Aorta (tissue), 5 donors: ENCODE measurements at places on chromosomes 7 and 10. TPM values are rescaled to one million over a fixed set of nuclear protein-coding genes. Genes with fewer than 3 reads are reported as not detected.

The MMD2 gene
- total RNA-seq = not detected

The SPRN gene
- total RNA-seq = not detected

The ANXA8 gene
- 0.27 TPM for total RNA-seq

The ASZ1 gene
- not detected for total RNA-seq

The RAB19 gene
- total RNA-seq = not detected

The LRRC18 gene
- total RNA-seq = not detected

DNA sequence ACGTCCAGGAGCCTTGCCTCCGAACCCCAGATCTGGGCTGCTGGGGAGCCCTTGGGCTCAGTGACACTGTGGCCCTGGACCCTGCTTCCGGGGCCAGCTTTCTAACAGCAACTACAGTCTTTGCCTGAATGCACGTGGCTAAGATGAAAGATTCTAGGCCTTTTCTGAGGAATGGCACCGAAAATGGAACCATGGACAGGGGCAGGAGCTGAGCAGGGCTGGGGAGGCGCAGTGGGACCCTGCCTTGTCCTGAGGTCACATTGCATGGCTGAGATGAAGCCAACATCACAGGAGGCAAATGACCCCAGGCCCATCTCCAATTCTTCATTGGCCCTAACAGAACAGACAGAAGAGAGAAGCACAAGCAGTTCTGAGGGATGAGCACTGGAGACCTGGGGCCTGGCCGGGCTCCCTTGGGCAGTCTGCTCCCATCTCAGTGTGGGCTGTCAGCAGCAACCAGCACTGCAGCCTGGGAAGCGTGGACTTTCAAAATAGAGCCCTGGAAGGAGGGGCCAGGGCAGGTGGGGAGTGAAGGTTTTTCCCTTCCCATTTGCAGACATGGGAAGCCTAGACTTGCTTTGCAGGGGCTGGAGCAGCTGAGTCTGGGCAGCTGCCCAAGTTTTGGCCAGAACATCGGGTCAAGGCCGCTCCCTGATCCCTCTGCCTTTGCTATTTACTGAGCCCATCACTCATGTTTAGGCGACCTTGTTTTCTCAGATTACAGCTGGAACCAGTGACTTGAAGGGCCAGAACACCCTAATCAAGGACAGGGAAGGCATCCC is 114.4 kb upstream of the TCERG1L start:
- H3K4me3 ChIP-seq = no peak overlapping the region
- no peaks in the 10 kb centered on the region for H3K4me1 ChIP-seq
- DNase-seq = no peak
- H3K36me3 ChIP-seq = no peaks in the 10 kb centered on the region
- H3K27ac ChIP-seq = no peak overlapping the region

DNA sequence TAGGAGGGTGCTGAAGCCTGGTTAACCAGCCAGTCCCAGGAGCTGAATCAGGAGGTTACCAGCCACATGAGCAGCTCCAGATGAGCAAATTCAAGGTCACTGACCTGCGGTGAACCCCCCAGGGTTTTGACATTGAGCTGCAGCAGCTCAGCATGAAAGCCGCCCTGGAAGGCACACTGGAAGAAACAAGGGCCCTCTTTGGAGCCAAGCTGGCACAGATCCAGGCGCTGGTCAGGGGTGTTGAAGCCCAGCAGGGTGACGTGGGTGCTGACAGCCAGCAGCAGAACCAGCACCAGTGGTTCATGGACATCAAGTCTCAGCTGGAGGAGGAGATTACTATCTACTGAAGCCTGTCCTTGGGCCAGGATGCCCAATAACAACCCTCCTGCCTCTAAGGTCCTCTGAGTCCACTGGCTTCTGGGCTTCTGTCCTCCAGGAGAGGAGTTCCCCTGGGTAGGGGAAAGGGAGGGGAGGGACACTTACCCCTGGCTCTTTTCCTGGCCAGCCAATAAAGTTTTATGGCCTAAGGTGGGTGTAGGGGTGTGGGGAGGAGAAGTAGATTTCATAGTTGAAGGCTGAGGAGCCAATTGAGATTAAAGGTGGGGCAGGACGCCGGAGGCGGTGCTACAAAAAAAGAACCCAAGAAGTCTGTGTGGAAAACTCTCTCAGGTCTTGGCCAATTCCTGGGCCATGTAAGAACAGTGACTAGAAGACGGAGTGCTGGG is 29.4 kb upstream of the ATOH7 start:
- no peaks in the 10 kb centered on the region for H3K4me1 ChIP-seq
- no peaks in the 10 kb centered on the region for H3K27me3 ChIP-seq
- H3K27ac ChIP-seq = no peak overlapping the region
- H3K36me3 ChIP-seq = no peaks in the 10 kb centered on the region

GRCh38 chr7:87170828-87171227 is 18.6 kb downstream of the DMTF1 start:
- H3K27me3 ChIP-seq = no peaks in the 10 kb centered on the region
- peaks cover 3% of the 10 kb centered on the region for H3K36me3 ChIP-seq

GRCh38 chr10:122234416-122234815 is 36.7 kb upstream of the BTBD16 start:
- no peak for DNase-seq
- H3K4me3 ChIP-seq = no peak overlapping the region
- no peaks in the 10 kb centered on the region for H3K27me3 ChIP-seq
- no peak overlapping the region for H3K27ac ChIP-seq
- no peaks in the 10 kb centered on the region for H3K4me1 ChIP-seq

GRCh38 chr7:144255471-144255897 is 9.1 kb downstream of the OR2A7 start:
- DNase-seq = no peak
- H3K27me3 ChIP-seq = no peaks in the 10 kb centered on the region
- no peak overlapping the region for H3K4me3 ChIP-seq
- H3K4me1 ChIP-seq = no peaks in the 10 kb centered on the region
- no peaks in the 10 kb centered on the region for H3K36me3 ChIP-seq
- H3K27ac ChIP-seq = no peak overlapping the region

DNA sequence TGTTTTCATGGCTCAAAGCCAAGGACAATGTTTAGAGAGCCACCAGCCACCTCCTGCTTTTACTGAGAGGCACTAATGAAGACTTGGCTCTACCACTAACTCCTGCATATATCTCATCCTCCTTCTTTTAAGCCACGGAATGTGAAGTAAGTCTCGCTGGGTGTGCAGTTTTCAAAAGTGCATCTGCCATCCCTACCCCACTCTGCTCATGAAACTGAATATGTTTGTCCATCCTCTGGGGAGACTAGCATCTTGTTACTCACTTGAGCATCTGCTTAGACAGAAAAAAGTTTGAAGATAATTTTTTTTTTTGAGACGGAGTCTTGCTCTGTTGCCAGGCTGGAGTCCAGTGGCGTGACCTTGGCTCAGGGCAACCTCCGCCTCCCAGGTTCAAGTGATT is 40.8 kb downstream of the EPDR1 start:
- no peak overlapping the region for H3K4me3 ChIP-seq
- DNase-seq = no peak
- H3K36me3 ChIP-seq = no peaks in the 10 kb centered on the region
- no peaks in the 10 kb centered on the region for H3K4me1 ChIP-seq

GRCh38 chr10:118072840-118073239 is 26.1 kb upstream of the RAB11FIP2 start:
- H3K4me1 ChIP-seq = no peaks in the 10 kb centered on the region
- H3K27me3 ChIP-seq = no peaks in the 10 kb centered on the region
- no peak overlapping the region for H3K27ac ChIP-seq
- no peak overlapping the region for H3K4me3 ChIP-seq
- no peak for DNase-seq

GRCh38 chr10:119412244-119413092 is 130.1 kb downstream of the RGS10 start:
- H3K27me3 ChIP-seq = no peaks in the 10 kb centered on the region
- no peak overlapping the region for H3K27ac ChIP-seq
- no peaks in the 10 kb centered on the region for H3K36me3 ChIP-seq
- DNase-seq = peak; percentile 88
- no peaks in the 10 kb centered on the region for H3K4me1 ChIP-seq
- H3K4me3 ChIP-seq = no peak overlapping the region

GRCh38 chr10:103120546-103120945 is 72.5 kb downstream of the NT5C2 start:
- no peak overlapping the region for H3K4me3 ChIP-seq
- H3K27me3 ChIP-seq = no peaks in the 10 kb centered on the region
- H3K36me3 ChIP-seq = no peaks in the 10 kb centered on the region
- peaks cover 8% of the 10 kb centered on the region for H3K4me1 ChIP-seq
- H3K27ac ChIP-seq = no peak overlapping the region

DNA sequence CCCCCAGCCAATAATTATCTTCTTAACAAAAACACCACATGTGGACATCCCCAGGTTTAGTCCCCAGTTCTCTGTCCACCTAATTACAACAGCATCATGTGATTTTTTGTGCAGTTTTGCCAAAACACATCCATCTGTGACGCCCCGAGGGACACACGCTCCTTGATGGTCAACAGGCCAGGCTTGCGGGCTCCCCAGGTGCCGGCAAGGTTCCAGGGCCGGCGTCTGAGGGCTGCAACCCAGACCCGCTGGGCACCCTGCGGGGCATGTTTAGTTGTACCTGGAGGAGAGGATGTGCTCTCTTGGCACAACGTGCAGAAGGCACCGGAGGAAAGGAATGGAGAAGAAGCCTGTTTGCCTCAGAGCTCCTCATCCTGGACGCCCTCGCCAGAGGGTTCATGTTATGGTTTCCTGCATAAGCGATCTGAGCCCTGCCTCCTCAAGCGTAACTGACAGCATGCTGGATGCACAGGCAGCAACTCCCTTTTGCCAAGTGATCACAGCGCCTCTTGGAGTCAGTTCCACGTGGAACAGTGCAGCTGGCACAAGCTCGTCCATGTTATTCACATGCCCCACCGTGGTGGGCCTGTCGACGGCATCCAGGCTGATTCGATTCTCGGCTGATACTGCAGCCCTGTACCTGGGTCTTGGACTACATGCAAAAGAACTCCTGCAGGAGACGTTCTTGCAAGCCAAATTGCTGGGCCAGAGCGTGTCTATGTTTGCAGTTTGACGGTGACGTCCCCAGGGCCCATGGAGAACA is 41.6 kb downstream of the JAKMIP3 start:
- H3K27me3 ChIP-seq = no peaks in the 10 kb centered on the region
- H3K4me1 ChIP-seq = no peaks in the 10 kb centered on the region
- no peak overlapping the region for H3K4me3 ChIP-seq
- no peak for DNase-seq
- H3K27ac ChIP-seq = no peak overlapping the region
- no peaks in the 10 kb centered on the region for H3K36me3 ChIP-seq

GRCh38 chr7:94422827-94423460 is 28.2 kb downstream of the COL1A2 start:
- H3K27me3 ChIP-seq = no peaks in the 10 kb centered on the region
- H3K36me3 ChIP-seq = peaks cover 12% of the 10 kb centered on the region
- peak overlapping the region; percentile 30 for H3K27ac ChIP-seq

- no peak overlapping the region for H3K4me3 ChIP-seq
- no peaks in the 10 kb centered on the region for H3K27me3 ChIP-seq
- no peak overlapping the region for H3K27ac ChIP-seq
Measured at GRCh38 chr10:62422068-62422590, 48.0 kb downstream of the ZNF365 start.

- H3K27me3 ChIP-seq = no peaks in the 10 kb centered on the region
- H3K36me3 ChIP-seq = no peaks in the 10 kb centered on the region
- H3K4me3 ChIP-seq = no peak overlapping the region
- no peak overlapping the region for H3K27ac ChIP-seq
- DNase-seq = peak; percentile 4
- H3K4me1 ChIP-seq = no peaks in the 10 kb centered on the region
Measured at GRCh38 chr10:1613511-1613910, 123.8 kb downstream of the ADARB2 start.

DNA sequence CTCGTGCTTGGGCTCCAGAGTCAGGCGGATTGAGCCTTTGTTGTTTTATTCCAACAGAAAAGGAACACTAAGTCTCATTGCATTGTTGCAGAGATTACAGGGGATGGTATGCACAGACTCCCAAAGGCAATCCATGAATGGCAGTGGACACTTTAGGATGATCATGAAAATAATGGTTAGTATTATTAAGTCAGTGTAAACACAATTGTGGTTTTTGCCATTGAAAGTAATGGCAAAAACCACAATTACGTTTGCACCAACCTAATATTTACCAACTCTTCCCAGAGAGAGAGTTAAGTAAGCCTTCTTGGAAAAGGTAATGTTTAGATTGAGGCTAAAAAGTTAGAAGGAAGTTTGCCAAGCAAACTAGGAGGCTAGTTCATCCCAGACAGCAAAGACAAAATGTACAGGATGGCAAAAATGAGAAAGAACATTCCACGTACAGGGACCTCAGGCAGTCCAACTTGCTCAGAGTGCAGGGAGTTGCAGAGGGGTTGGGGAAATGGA is 72.9 kb upstream of the AMPH start:
- H3K27ac ChIP-seq = no peak overlapping the region
- H3K36me3 ChIP-seq = no peaks in the 10 kb centered on the region
- no peak overlapping the region for H3K4me3 ChIP-seq
- DNase-seq = no peak
- no peaks in the 10 kb centered on the region for H3K4me1 ChIP-seq

DNA sequence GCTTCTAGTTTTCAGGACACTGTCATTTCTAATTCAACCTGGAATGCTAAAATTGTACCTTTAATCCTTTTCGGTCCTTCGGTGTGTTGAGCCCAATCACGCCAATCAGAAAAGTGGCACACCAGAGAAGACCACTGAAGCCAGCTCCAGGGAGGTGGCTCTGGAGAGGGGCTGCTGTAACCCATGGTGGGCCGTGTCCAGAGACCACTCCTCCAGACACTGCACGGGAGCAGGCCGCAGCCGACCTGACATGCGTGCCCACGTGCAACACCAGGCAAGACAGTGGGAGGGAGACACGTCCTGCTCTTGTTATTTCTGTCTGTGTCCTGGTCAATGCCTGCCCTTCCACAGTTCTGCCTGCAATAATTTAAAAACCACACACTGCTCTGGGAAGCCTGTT is 246.1 kb downstream of the ZMYND11 start:
- H3K4me3 ChIP-seq = no peak overlapping the region
- no peak overlapping the region for H3K27ac ChIP-seq
- H3K4me1 ChIP-seq = no peaks in the 10 kb centered on the region

DNA sequence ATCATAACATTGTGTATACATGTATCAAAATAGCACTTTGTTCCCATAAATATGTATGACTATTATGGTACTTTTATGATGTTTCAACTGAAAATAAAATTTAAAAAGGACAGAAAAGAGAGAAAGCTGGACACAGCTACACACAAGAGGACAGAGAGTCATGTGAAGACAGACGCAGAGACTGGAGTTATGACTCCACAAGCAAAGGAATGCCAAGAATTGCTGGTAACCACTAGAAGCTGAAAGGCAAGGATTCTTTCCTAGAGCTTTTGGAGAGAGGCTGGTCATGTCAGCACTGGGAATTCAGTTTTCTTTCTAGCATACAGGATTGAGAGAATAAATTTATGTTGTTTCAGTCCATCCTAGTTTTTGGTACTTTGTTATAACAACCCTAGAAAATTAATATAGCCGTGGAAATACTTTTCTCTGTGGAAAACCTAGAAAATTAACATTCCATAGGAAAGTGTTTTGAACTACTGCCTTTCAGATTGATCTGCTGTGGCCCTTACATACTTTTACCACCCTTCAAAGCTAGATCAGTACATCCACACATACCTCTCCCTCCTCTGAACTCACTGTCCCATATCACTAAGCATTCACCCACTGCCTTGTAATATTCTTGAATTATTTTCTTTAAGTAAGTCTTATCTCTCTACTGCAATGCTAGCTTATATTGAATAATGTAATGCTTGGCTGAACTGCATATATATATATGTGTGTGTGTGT is 575.3 kb downstream of the IPMK start:
- H3K36me3 ChIP-seq = no peaks in the 10 kb centered on the region
- no peak for DNase-seq
- H3K27me3 ChIP-seq = no peaks in the 10 kb centered on the region
- H3K4me1 ChIP-seq = peaks cover 3% of the 10 kb centered on the region

GRCh38 chr10:11913079-11913641 is 90.0 kb downstream of the PROSER2 start:
- H3K27me3 ChIP-seq = no peaks in the 10 kb centered on the region
- no peak overlapping the region for H3K27ac ChIP-seq
- H3K4me1 ChIP-seq = no peaks in the 10 kb centered on the region
